Smooth muscle cell of the pulmonary artery (primary cell): ENCODE measurements at places on chromosomes 7 and 10. TPM values are rescaled to one million over a fixed set of nuclear protein-coding genes. Genes with fewer than 3 reads are reported as not detected.

Gene LRRC18
- total RNA-seq, result not detected in 2 replicates

Gene BAIAP2L1
- 4.1 and 4.2 TPM in 2 replicates for total RNA-seq

Gene GLI3
- total RNA-seq, result 4.1 and 4.8 TPM in 2 replicates

Gene CEP55
- 5.5 and 12.3 TPM in 2 replicates for total RNA-seq
